ENCODE measurements at places on chromosomes 5 and 9.

- no peak for DNase-seq
These were observed at the start of gene FGF10 for GRCh38 chr5:44389090-44389822. Gene FGF10 (minus strand): TSS chr5:44389420. CDS start chr5:44388682, 738 bp downstream.

- no peak for DNase-seq
These were observed 15.8 kb upstream of the TIFAB start for GRCh38 chr5:135467871-135468485.

- DNase-seq = no peak
These were observed 657.2 kb downstream of the TLE1 start for GRCh38 chr9:81032030-81032572.

DNA sequence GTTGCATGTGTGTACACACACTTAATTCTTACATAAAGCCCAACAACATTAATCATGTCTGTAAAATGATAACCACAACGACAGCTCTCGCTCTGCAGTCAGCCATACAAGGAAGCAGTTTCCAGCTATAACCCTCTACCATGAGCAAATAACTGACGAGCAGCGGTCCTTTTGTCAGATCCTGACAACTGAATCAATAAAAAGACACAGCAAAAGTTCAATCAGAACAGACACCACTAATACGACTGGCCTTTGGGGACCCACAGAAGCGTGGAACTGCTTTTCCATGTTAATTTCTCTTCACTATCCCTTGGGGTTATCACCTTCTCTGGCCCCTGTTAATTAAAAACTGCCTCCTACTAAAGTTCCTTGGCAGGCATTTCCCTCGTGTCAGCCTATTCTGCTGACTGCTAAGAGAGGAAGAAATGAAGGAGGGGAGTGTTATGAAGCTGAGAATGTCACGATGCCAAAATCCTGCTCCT is 722.8 kb upstream of the GRAMD2B start:
- no peak for DNase-seq

DNA sequence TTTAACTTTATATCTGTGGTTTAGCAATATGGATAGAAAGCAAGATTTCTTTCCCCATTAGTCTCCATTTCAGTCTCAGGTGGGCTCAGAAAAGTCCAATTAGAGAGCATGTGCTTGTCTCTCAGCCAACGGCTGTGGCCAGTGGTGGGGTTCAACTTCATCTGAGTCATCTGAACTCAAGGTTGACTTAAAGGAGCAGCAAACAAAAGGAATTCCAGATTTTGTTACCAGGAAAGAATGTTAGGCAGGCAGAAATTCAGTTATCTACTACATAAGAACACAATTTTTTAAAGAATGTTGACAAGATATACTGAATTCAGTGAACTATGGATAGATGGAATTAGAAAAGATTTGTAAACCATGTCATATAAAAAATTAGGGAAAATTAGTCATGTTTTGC is 784.1 kb downstream of the MAT2B start:
- no peak for DNase-seq

DNA sequence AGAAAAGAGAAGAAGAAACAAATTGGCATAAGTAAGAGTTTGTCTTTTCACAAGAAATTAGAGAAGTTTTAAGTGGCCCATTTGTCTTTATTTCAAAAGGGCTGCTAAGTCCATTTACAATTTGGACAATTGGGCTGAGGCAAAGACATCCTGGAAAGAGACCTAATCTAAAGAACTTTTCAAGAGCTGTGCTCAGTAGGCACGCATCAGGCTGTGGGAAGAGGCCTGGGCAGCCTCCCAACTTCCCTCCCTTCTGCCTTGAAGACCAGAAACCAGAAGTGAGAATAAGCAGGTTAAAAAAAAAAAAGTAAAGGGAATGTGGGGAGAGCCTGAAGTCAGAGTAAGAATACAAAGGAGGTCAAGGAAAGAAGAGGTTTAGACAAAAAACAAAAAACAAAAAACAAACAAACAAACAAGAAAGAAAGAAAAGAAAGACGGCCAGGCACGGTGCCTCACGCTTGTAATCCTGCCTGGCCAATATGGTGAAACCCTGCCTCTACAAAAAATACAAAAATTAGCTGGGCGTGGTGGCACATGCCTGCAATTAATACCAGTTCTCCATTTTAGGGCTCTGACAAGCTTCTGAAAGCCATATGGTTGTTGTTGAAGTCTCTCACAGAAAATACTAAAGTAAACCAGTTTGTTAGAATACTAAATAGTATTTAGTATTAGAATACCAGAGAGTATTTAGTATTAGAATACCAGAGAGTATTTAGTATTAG is 48.0 kb upstream of the CEP78 start:
- DNase-seq = no peak

- no peak for DNase-seq
These were observed 3.5 kb upstream of the F2RL2 start for GRCh38 chr5:76626738-76627137.

GRCh38 chr9:113798062-113799030 is 77.8 kb upstream of the ZNF618 start:
- DNase-seq = no peak

DNA sequence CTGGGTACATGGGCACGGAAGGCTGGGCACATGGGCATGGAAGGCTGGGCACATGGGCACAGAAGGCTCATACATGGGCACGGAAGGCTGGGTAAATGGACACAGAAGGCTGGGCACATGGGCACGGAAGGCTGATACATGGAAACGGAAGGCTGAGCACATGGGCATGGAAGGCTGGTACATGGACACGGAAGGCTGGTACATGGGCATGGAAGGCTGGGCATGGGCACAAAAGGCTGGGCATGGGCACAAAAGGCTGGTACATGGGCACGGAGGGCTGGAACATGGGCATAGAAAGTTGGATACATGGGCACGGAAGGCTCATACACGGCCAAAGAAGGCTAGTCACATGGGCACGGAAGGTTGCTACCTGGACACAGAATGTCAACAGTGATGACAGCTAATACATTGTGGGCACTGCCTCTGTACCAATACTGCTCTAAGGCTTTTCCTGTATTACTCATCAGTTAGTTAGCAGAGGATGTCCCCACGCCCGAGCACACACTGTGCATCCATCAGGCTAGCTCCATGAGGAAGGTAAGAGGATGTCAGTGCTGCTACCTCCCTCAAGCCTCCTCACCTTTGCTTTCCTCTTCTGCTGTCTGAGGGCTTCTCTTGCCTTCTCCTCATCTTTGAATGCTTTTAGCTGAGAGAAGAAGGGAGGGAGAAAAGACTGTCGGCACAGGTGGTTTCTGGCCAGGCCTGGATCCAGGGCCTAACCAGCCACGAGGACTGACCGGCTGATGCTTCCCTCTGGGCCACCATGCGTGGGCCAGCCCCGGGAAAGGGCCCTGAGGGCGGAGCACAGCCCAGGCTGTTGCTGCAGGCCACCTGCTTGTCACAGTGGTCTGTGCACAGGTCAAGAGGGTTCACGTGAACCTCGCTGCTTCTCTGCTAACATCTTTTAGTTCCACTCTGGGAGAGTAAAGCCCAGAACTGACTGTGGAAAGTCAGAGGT is 14.3 kb downstream of the GPX3 start:
- no peak for DNase-seq

GRCh38 chr5:61304590-61305381 is 27.3 kb upstream of the ZSWIM6 start:
- DNase-seq = no peak

DNA sequence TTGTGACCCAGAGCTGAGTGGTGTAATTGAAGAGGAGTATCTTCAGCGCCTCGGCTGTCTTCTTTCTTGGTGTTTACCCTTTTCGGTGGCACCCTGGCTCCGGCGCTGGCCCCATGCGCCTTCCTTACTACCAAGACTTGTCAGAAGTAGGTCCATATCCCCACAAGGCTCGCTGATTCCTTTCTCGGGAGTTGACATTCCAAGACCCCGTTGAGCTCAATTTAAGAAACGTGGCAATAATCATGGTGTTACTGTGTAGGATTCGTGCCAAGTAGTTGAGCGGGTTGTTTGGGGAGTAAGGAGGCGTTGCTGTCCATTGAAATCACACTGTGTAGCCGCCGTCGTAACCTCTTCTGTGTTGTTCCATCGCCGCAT is 795 bp downstream of the NDUFAF2 start:
- DNase-seq = no peak

GRCh38 chr5:176725521-176726280 is 78.4 kb downstream of the TSPAN17 start:
- DNase-seq = no peak

DNA sequence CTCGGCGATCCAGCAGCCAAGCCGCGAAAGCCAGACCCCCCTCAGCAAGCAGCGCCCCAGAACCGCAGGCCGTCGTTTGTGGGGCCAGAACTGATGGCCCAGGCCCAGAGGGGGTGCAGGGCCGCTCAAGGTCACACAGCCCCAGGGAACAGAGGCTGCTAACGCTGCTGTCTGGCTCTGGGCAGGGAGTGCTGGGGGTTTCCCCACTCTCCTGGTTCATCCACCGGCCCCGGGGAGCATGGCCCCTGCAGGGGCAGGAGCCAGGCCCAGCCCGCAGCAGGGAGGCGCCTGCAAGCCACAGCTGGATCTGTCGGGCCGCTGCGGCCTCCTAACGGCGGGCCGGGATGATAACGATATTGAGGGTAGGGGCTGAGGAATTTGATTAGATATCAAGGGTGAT is 64.8 kb upstream of the IGFBPL1 start:
- DNase-seq = no peak

GRCh38 chr9:117704597-117704996 is 394 bp downstream of the TLR4 start:
- no peak for DNase-seq

DNA sequence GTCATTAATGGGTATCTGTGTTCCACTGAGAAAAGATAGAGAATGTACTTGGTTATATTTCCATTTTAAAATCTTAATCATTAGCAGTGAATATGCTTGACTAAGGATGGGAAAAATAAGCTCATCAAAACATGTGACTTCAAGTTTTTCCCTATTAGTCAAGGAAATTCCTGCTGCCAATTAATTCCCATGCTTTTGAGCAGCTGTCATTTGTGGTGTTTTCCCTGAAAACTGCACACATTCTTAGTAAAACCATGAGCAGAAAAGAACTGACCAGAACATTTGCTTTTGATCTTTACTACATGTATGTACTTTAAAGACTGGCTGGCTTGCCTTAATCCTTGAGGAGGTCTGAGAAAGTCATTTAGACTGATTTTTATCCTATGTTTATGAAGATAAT is 75.2 kb downstream of the AOPEP start:
- DNase-seq = no peak

- DNase-seq = no peak
These were observed 46.5 kb downstream of the USP20 start for GRCh38 chr9:129881547-129882324.

- no peak for DNase-seq
These were observed 2.8 kb upstream of the OR2V1 start for GRCh38 chr5:181133610-181134231.

DNA sequence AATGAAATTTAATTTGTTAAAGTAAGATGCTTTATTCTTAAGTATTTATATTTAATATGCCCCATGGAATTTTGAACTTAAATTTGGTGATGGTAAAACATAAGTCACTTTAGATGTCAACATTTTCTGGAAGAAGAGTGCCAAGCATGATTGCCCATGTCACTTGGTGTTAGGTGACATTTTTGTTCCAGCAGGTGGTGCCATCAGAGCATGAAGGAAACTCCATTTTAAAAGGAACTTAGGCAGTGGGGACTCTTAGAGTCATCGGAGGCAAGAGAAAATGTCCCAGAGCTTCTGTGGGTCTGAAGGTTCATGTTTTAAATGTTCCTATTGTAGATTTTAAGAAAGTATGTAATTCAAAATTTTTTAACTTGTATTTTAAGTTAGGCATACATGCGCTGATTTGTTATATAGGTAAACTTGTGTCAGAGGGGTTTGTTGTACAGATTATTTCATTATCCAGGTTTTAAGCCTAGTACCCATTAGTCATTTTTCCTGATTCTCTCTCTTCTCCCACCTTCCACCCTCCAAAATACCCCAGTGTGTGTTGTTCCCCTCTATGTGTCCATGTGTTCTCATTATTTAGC is 789.3 kb downstream of the SEMA5A start:
- DNase-seq = no peak

DNA sequence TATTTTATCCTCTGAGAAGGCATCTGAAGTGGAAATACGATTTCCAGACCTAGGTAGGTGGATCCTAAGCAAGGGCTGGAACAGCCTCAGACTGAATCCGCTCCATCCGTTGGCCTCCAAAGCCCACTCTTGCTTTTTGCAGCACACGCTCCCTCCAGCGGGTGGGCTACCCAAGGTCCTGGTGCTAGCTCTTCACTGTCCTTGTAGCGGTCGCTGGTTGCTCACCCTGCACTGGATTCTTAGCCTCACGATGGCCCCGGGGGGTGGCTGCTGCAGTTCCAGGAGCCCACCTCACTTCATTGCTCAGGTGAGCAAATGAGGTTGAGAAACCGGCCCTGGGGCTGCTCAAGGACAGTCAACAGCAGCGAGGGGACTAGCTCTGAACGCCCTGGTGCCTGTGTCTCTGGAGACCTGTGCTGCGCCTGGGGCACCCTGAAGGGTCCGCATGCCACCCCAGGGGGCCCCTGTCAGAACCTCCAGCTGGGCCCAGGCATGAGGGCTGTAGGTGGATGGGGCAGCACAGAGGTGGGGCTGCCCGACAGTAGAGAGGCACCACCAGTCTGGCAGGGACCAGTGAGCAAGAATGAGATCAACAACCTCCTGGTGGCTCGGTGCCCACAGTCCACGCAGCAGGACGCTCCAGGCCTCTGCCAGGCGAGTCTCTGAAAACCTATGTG is 4.3 kb downstream of the MGAT4B start:
- no peak for DNase-seq

- no peak for DNase-seq
These were observed 40.7 kb upstream of the RAD23B start for GRCh38 chr9:107242073-107243030.

DNA sequence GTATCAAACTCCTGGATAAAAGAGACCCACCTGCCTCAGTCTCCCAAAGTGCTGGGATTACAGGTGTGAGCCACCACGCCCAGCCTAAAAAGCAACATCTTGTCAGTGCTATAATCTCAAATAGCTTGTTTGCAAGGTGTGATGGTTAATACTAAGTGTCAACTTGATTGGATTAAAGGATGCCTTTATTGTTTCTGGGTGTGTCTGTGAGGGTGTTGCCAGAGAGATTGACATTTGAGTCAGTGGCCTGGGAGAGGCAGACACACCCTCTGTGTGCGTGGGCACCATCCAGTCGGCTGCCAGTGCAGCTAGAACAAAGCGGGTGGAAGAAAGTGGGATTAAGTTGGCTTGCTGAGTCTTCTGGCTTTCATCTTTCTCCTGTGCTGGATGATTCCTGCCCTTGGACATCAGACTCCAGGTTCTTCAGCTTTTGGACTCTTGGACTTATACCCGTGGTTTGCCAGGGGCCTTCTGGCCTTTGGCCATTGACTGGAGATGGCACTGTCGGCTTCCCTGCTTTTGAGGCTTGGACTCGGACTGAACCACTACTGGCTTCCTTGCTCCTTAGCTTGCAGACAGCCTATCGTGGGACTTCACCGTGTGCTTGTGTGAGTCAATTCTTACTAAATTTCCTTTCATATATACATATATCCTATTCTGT is 28.1 kb downstream of the TARS1 start:
- no peak for DNase-seq

DNA sequence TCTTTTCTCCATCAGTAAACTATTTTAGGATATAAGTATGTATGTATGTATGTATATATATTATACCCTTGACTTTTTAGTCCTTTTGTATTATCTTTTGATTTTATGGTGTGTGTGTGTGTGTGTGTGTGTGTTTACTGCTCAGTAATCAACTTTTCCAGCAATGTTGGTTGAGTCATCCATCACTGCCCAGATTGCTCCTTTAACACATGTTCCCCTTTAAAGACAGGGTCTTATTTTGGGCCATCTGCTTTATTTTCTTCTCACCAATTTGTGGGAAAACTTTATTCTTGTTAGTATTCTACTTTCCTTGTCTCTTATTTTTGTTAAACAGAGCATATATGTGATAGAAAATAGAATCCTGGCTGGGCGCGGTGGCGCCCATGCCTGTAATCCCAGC is 28.1 kb downstream of the ANKRD33B start:
- no peak for DNase-seq

GRCh38 chr5:135011355-135012032 is 22.5 kb downstream of the PITX1 start:
- no peak for DNase-seq
